ENCODE measurements at places on chromosomes 2 and 18. TPM values are rescaled to one million over a fixed set of nuclear protein-coding genes. Genes with fewer than 3 reads are reported as not detected.

The TBC1D8 gene
- total RNA-seq = 19.2 TPM

GRCh38 chr2:117323331-117323730, 491.2 kb upstream of the DDX18 start:
- no peak for DNase-seq

The HOXD1 gene
- total RNA-seq = not detected

- DNase-seq = peak; percentile 21
Observed at GRCh38 chr2:189104934-189105333, 74.6 kb downstream of the COL5A2 start.

The KCNE4 gene
- total RNA-seq = 0.51 TPM

The CPO gene
- total RNA-seq = not detected

The REL gene
- total RNA-seq = 13.6 TPM

- peak; percentile 16 for DNase-seq
Observed at GRCh38 chr2:189444322-189444721, 3.0 kb downstream of the WDR75 start.

GRCh38 chr18:63078471-63078870, 241.1 kb downstream of the BCL2 start:
- no peak for DNase-seq

The MAPK4 gene
- 0.17 TPM for total RNA-seq

The TLX2 gene
- 0.19 TPM for total RNA-seq

GRCh38 chr2:98757904-98758421, 27.0 kb upstream of the MGAT4A start:
- peak; percentile 87 for DNase-seq

DNA sequence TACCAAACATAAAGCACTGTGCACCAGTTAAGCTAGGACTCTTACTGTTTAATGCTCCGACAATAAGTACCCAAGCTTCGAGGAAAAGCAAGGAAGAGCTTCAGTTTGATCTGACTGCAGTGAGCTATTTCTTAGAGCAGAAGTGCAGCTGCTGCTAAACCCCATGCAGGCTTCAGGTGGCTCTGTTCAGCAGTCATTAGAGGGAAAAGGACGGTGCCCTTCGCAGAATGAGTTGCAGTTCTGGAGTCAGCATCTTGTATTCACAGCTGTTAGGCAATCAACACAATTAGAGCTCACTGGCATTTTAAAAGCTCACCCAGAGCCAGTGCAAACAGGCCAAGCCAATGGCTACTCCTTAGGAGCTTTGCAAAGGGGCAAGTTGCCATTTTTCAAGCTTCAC, 1.5 kb upstream of the CERKL start:
- DNase-seq = no peak

The SLC30A3 gene
- not detected for total RNA-seq

- DNase-seq = no peak
Observed at GRCh38 chr2:37864217-37864616, 60.9 kb upstream of the RMDN2 start.

DNA sequence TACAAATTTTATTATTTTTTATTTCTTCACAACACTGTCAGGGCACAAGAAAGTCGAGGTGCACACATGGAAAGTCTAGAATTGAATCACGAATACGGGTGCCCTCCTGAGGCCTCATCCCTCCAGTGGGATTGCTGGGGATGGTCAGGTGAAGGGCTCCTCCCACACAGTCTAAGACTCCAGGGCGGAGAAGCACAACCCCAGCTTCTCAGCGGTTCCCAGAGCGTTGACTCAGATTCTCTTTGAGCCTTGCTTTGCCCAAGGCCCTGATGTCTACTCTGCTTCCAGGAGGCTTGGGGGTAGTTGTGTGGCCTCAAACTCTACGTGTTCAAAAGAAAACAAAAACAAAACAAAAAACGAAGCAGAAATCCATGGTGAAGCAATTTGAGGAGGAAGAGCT, 108.4 kb downstream of the LYPD6B start:
- DNase-seq = no peak

The PAIP2B gene
- total RNA-seq = 2.0 TPM

GRCh38 chr2:225120186-225120585, 77.9 kb upstream of the DOCK10 start:
- peak; percentile 70 for DNase-seq

The COL5A2 gene
- 9.6 TPM for total RNA-seq

The CNTNAP5 gene
- total RNA-seq = not detected

The SIGLEC15 gene
- 0.17 TPM for total RNA-seq

GRCh38 chr18:41444943-41445342, 510.1 kb upstream of the PIK3C3 start:
- peak; percentile 34 for DNase-seq

The DSC1 gene
- total RNA-seq = 0.11 TPM

The HSBP1L1 gene
- total RNA-seq = 14.2 TPM

DNA sequence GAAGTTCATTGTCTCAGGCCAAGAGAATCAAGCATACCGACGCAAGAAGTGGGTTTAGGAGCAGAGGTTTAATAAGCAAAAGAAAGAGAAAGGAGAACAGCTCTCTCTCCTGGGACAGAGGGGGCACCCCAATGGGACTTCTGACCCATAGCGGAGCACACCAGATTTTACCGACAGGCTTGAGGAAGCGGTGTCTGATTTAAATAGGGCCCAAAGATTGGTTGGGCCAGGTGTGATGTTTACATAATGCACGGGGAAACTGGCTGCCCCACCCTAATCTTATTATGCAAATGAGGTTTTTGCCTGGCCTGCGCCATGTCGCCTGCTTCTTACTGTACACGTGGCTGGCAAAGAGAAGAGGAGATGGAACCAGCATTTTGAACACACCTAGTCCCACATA, 106.2 kb downstream of the MREG start:
- no peak for DNase-seq

- no peak for DNase-seq
Observed at GRCh38 chr2:95327861-95328260, 30.7 kb downstream of the KCNIP3 start.

- no peak for DNase-seq
Observed at GRCh38 chr2:34423301-34423700, 824.2 kb upstream of the FAM98A start.

The NOSTRIN gene
- not detected for total RNA-seq

DNA sequence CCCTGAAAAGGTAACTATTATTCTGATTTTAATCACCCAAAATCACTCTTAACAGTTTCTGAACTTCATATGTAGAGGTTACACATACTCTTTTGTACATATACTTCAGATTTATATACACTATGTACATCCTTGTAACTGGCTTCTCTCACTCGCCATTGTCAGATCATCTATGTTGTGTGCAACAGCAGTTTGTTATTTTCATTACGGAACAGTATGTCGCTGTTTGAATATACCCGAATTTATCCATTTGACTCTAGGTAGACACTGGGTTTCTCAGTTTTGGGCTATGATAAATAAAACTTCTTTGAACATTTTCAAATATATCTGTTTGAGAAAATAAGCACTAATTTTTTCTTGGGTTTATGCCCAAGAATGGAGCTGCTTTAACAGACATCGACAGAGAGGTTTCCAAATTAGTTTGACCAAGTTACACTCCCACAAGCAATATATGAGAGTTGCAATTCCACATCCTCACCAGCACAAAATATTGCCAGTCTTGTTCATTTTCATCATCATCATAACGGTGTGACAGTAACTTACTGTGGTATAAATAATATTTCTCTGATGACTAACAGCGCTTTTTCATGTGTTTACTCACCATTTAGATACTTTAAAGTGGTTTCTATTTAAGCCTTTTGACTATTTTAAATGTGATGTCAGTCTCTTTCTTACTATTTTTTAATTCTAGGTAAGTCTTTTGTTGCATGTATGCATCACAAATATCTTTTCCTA, 80.9 kb downstream of the SMC6 start:
- peak; percentile 80 for DNase-seq

DNA sequence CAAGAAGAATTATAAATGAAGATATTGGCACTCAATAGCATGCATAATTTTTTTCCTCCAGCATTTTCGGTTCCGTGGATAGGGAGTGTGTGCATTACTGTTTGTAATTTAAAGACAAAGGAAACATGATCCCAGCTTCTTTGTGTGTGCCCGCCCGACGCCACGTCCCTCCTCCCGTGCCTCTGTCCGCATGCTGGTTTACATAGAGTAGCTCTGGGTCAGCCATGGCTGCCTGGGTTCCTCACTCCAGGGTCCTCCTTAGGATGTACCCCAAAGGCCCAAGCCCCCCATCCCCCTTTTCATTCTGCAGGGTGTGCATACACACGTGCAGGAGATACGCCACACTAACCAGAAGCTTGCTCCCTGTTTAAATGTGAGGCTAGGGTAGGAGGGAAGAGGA, 214.7 kb downstream of the KLHL29 start:
- DNase-seq = no peak

DNA sequence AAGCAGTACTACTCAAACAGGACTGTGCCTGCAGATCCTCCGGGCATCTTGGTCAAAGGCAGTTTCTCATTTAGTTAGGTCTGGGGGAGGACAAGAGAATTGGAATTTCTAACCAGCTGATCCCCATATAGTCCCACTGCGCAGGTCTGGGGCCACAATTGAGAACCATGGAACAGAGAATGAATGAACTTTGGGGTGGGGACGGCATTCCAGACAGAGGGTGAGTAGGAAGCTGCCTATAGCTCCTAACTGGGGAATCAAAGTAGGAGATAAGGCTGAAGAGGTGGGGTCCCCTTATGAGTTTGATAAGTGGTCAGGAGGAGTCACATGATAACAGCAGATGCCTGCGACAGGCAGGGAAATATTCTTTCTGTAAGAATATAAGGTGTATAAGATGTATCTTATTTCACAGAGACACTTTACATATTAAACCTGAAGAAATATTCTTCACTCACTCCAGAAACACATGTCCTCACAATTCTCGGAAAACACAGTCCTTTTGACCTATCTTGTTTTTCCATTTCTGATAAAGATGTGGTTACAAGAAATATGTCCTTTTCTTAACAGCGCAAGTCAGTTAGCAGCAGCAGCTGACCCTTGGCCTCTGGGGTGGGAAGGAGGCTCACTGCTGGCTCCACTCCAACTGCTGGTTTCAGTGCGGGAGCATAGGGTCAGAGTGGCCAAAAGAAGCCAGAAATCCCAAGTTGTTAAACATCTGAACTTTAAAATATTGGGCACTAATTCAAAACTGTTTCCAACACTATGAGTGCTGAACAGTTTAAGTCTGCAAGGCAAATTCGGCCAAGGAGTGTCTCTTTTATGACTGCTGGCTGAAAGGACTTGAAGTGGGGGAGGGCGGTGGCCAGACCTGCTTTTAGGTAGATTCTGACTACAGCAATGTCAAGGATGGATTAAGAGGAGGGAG, 12.6 kb upstream of the TMEM214 start:
- DNase-seq = no peak

DNA sequence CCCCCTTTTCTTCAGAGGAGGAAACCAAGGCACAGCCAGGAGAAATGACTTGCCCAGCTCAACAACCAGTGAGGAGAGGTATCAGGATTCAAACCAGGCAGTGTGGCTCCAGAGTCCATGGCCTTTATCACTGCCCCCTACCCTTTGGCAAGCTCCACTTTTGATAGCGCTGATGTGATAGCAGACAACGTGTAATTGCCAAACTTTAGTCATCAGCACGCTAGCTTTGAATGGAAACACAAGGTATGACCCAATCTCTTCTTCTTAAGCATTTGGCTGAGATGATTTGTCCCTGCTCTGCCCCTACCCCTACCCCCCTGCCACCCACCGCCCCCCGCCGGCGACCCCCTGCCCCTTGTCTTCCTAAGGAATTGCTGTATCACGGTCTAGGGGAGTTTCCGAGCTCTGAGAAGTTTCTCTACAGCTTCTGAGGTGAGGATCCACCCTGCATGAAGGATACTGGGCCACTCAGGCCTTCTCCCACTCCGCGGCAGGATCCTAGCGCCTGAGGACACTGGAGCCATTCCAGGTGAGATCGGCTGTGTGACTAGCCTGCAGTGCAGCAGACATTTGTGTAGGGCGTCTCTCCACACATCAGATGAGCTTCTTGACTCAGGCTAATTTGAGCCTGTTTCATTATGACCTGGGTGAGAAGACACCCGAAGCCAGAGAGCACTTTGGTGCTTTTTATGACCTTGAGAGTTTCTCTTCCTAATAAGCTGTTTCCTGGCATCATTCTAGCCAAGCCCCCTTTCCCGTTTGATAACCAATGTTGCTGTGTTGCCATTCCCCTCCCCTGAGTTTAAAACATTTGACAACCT, 75.1 kb upstream of the MAP4K4 start:
- no peak for DNase-seq

- DNase-seq = no peak
Observed at GRCh38 chr2:45237128-45237527, 227.9 kb upstream of the SIX2 start.

The SRD5A2 gene
- under 0.01 TPM for total RNA-seq

- DNase-seq = no peak
Observed at GRCh38 chr18:69326094-69326493, 74.6 kb upstream of the DOK6 start.
